Foreskin melanocyte (primary cell): ENCODE measurements at places on chromosomes 3 and 15.
A peak's percentile ranks its signal among the peaks of the same experiment; 100 is the strongest.

DNA sequence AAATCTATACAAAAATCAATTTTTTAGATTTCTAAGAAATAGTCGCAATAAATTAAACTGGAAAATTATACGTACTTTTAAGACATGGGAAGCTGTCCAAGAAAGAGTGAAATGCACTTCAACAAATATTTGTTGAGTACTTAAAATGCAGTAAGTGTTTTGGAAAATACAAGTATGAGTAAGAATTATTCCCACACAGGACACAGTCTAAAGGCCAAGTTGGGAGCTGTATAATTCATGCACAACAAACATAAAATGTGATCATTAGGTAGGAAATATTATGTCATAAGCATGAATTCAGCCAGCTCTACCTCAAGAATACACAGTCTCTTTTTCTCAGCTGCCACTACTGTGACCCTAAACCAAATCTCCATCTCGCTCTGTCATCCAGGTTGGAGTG lies 267.6 kb downstream of the CNTN3 start:
- DNase-seq: no peak

DNA sequence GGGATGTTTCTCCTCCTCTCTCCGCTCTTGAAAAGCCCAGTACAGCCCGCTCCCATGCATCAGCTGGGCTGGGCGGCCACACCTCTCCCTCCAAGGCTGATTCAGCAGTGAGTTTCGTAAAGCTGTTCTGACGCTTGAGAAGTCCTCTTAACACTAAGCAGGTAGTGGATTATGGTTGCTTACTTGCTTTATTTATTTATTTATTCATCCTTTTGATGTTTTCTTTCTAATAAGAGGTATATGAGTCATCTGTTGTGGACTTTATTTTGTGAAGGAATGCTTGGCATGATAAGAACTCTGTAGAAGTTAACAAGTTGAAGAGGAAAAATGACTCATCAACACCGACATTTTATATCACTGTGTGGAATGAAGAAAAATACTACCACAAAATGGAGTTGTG lies 285.0 kb downstream of the SQOR start:
- peak; percentile 25 for DNase-seq

- DNase-seq: no peak
Observed at GRCh38 chr3:144756704-144757440, 785.2 kb downstream of the DIPK2A start.

GRCh38 chr3:124791142-124791541 lies 60.9 kb downstream of the UMPS start:
- DNase-seq: no peak

- no peak for DNase-seq
Observed at GRCh38 chr3:130712718-130713423, 33.8 kb downstream of the PIK3R4 start.
